D341Med (cell line): ENCODE measurements at places on chromosomes 7 and 10.

GRCh38 chr7:135193615-135194081, 17.7 kb downstream of the WDR91 start:
- DNase-seq = no peak

GRCh38 chr10:133042061-133042460, 45.7 kb upstream of the ADGRA1 start:
- DNase-seq = no peak

DNA sequence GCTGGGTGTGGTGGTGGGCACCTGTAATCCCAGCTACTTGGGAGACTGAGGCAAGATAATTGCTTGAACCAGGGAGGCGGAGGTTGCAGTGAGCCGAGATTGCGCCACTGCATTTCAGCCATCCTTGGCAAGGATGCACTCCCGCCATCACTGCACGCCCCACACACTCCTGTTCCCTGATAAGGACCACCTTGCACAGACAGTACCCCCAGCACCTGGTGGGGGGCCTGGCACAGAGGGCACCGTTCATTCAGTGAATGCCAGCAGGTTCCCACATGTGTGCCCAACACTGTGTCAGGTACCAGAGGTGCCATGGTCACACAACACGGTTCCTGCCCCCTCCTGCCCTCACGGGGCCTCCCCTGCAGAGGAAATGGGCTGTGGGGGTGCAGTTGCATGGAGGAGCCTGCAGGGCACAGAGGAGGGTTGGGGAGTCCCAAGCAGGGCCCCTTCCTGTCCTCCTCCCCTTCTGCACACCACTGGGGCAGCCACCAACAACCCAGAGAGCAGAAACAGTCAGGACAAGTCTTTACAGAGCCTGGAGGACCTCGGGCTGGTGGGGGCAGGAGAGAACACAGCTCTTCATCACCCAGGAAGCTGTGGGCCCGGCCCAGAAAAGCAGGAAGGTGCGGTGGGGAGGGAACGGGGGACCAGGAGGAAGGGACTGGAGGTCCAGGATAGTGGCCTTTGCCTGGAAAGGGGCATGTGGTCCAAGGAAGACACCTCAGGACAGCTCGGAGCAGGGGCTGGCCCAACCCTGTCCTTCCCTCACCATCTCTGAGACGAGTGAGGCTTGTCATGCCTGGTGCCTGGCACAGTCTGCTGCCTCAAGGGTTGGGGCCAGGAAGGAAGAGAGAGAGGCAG, 7.1 kb downstream of the CRYGN start:
- no peak for DNase-seq

- no peak for DNase-seq
Observed at GRCh38 chr10:93503075-93503474, 6.7 kb downstream of the CEP55 start.

DNA sequence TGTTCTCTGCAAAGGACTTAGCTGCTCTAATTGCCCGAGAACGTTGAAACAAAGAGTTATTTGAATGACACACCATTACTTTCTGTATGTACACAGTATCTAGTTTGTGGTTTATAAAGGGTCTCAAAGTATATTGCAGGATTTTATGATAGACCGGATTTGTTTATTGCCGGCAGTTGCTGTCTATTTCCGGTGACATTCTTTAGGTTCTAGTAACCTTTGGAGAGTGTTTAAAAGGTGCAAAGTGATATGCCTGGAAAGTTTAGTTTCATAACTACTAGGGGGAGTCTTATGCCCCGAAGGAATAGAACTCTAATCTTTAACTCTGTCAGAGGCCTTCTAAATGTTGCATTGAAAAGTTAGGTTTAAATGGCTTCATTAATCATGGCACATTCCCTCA, 63.8 kb downstream of the PAPSS2 start:
- no peak for DNase-seq

DNA sequence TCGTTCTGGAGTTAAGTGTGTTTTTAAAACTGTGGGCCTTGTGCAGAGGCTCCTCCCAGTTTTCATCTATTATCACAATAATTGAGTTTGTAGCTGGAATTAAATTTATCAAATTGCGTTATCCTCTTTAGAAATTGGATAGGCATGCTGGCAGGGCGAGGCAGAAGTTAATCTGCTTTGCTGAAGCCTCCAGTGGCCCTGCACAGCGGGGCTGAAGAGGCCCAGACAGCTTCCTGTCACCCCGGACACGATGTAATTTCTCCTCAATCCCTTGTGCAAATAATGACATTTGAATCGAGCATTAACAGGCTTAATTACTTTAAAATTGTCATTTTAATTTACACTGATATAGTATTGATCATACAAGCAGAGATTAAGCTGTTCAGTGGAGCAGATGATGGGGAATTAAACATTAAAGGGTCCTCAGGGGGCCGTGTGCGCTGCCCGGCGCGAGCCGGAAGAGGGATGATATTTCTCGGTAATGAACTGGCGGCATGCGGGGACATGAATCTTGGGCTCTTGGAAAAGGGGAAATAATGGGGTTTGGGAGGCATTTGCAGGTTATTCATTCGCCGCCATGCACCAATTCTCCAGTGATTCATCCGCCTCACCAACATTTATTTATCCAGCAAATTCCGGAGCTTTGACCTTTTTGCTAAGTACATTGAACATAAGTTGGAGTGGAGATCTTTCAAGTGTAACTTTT, 118.5 kb downstream of the NKX6-2 start:
- DNase-seq = peak; percentile 79

GRCh38 chr10:107072786-107073185, 91.7 kb downstream of the SORCS1 start:
- DNase-seq = no peak

GRCh38 chr7:149050941-149051340, 22.6 kb upstream of the PDIA4 start:
- no peak for DNase-seq

GRCh38 chr7:69749372-69749979, 151.2 kb downstream of the AUTS2 start:
- DNase-seq = no peak
